H4 (cell line): ENCODE measurements at places on chromosomes 6 and 20. TPM values are rescaled to one million over a fixed set of nuclear protein-coding genes. Genes with fewer than 3 reads are reported as not detected.

DNA sequence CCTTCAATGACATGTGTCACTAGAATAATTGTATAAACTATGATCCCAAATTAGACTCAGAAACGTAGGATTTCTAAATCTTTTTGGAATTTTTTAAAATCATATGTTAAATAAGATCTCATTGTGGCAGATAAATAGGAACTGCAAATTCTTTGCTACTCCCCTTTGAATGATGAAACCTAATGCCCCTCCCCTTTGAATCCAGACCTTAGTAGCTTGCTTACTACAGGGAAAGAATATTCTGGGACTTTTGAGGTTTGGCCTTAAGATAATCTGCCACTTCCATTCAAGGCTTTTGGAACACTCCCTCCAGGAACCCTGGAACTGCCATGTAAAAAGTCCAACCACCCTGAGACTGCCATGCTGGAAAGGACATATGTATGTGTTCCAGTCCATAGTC is 7.1 kb downstream of the TDP2 start:
- peak; percentile 42 for DNase-seq

- DNase-seq: no peak
Measured at GRCh38 chr6:24272148-24272547, 85.7 kb downstream of the DCDC2 start.

Gene HACE1
- 6.7 and 9.4 TPM in 2 replicates for total RNA-seq

DNA sequence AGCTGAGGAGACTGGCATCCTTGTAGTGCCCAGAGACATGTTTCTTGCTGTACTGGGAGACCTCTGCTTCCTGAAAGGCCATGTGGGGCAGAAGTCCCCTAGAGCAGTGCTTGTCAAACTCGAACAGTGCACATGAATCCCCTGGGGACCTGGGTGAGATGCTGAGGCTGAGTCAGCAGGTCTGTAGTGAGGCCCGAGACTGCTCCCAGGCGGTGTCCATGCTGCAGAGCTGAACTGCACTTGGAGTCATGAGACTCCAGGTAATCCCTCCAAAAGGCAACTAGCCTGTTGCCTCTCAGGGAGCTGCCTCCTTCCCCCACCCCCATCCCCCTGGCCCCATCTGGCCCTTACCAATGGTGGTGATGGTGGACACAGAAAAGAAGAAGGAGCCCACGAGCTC is 3.7 kb downstream of the KCNK17 start:
- DNase-seq: no peak

Gene FABP7
- not detected in 2 replicates for total RNA-seq

GRCh38 chr6:4658486-4658885 is 117.7 kb upstream of the CDYL start:
- DNase-seq: no peak

- DNase-seq: no peak
Measured at GRCh38 chr6:41374618-41375590, 39.5 kb downstream of the NCR2 start.

GRCh38 chr6:97195117-97195516 is 87.9 kb downstream of the MMS22L start:
- no peak for DNase-seq

GRCh38 chr20:13118676-13119075 is 102.4 kb upstream of the ISM1 start:
- DNase-seq: no peak

Gene SNAP25
- total RNA-seq: 0.74 and 1.2 TPM in 2 replicates

GRCh38 chr6:112235956-112236355 is 18.4 kb downstream of the LAMA4 start:
- DNase-seq: no peak

- DNase-seq: no peak
Measured at GRCh38 chr6:11806561-11807317, 28.1 kb upstream of the ADTRP start.

DNA sequence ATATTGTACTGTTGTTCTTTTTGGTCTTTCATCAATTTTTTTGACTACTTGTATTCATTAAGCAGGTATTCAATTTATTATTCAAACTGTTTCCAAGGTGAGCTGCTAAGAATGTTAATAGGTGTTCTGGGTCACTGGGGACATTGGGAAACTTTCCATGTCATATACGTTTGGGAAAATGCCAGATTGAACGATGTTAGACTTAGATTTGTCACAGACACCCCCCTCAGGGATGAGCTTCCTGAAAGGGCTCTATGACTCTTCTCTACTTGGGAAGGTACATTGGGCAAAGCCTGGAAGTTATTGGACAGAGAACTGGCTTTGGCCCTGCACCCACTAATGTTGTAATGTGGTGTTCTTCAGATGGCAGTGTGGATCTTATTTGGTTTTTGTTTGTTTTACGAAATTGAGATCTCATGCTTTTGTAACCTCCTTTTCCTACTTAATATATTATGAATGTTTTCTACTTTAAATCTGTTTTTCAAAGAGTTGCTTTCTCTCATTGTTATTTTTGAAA is 42.1 kb downstream of the PLCB4 start:
- no peak for DNase-seq

Gene C6orf118
- total RNA-seq: not detected in 2 replicates

DNA sequence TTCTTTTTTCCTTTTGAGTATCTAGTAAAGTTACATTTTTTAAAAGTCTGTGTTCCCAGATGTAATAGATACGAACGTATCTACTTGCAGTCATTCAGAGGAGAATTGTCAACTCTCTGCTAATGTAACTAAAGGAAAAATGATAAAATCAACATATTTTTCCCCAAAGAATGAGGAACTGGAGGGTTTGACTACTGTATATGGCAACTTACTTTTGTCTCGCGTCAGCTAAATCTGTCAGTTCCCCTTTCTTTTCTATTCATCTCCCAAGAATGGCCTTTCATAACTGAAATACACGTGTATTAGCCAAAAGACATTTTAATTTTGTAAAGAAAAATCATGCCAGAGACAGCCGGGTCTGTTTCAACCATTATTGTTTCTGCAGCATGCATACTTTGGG is 5.4 kb downstream of the EYA2 start:
- DNase-seq: no peak

Gene KCNQ2
- total RNA-seq: 3.4 and 6.6 TPM in 2 replicates

DNA sequence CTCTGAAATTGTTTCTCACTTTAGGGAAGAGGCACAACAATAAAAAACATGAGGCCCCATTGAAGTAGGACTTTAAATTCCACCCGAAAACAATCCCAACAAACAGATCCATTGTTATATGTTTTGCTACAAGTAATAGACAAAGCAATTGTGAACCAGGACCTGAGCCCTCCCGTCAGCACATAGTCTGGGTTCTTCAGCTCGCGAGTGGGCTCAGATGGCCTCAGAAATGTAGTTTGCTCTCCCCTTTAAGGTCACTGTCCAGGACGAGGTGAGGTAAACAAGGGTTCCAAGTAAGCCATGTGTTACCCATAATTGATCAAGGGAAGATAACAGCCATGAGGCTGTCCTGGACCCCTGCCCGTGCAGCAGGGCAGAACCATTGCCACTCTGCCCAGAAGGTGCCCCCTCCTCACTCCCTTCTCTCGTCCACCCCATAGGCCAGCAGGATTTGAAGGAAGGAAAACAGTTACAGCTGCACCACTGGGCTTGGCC is 160.1 kb upstream of the QKI start:
- DNase-seq: no peak

Gene HTR1E
- total RNA-seq: not detected in 2 replicates

DNA sequence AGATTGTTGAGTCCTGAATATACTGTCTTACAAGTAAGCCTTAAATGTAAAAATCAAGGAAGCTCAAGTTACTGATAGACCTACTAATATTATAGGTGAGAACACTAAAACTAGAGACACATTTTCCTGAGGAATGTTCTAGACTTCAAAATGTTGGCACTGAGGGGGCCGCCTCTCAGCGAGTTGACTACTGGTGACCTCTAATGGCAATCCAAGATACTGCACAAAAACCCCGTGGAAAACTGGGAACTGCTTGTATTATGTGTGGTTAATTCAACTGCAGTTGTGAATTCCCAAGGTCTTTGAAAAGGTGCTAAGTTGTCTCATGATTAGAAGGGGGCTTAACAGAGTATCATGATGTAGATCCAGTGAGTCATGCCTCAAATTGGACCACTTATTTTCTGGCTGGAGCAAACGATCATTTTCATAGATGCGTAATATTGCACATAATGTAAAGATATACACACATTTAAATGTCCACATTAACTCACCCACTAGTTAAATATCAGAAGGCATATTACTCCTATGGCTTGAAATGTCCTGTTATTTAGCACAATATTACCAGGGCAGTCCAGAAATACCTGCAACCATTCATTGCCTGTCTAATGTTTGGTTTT is 336.2 kb downstream of the FOXA2 start:
- DNase-seq: no peak

GRCh38 chr6:55182016-55182650 is 7.8 kb downstream of the HCRTR2 start:
- DNase-seq: peak; percentile 14

GRCh38 chr6:87692086-87692485 is 9.9 kb downstream of the AKIRIN2 start:
- DNase-seq: no peak

DNA sequence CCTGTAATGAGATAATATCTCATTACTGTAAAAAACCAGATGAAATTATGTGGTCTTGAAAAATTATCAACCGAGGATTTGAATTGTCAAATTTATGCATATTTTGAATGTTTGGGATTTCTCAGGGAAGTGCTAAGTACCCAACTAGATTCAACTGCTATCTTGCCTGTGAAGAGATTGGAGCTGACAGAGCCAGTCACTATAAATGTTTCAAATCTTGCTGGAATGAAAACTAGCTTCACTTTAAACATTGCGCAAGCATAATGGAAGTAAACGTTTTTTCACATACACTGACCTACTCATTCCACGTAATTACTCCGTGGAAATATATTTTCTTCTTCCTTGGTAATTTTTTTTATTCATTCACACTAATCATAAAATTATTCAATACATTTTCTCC is 46.7 kb downstream of the TMEM170B start:
- no peak for DNase-seq

Gene HLA-DMB
- 4.5 and 4.6 TPM in 2 replicates for total RNA-seq

DNA sequence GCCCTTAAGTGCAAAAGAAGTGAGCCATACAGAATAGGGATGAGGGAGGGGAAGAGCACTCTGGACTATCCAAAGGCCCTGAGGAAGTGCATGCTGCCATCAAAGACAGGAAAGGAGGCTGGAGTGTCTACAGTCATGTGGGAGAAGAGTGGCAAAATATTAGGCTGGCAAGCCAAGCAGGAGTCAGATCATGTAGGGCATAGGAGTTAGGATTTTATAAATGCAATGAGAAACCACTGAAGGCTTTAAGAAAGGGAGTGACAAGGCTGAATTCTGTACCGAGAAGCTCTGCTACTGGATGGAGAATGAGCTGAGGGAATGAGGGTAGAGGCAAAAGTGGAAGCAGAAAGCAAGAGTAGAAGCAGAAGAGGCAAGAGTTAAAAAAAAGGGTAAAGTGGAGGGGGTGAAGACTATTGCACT is 2.3 kb downstream of the ZSCAN31 start:
- DNase-seq: no peak

GRCh38 chr6:89364586-89364985 is 12.1 kb upstream of the UBE2J1 start:
- DNase-seq: no peak

DNA sequence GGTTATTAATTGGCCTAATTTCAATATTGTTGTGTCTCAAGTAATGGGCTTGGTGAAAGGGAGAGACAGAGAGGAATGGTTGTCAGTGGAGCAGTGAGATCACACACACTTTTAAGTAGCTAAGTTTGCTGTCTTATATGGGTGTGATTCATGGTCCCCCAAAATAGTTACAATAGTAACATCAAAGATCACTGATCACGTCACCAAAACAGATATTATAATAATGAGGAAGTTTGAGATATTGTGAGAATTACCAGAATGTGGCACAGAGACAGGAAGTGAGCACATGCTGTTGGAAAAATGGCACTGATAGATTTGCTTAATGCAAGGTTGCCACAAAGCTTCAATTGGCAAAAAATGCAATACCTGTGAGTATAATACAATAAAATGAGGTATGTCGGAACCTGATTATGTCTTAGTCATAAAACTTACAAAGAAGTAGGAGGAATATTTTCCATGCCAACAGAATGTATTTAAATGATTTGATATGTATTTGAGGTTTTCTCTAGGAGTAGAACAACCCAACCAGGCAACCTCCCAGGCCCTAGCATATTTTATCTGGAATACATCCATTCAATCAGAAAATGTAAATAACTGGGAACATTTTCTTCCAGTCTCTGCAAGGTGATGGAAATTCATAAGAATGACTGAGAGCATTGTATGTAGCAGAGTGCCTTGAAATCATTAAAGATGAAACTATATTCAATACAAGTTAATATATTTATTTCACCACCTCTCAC is 167.8 kb downstream of the CARMIL1 start:
- no peak for DNase-seq

DNA sequence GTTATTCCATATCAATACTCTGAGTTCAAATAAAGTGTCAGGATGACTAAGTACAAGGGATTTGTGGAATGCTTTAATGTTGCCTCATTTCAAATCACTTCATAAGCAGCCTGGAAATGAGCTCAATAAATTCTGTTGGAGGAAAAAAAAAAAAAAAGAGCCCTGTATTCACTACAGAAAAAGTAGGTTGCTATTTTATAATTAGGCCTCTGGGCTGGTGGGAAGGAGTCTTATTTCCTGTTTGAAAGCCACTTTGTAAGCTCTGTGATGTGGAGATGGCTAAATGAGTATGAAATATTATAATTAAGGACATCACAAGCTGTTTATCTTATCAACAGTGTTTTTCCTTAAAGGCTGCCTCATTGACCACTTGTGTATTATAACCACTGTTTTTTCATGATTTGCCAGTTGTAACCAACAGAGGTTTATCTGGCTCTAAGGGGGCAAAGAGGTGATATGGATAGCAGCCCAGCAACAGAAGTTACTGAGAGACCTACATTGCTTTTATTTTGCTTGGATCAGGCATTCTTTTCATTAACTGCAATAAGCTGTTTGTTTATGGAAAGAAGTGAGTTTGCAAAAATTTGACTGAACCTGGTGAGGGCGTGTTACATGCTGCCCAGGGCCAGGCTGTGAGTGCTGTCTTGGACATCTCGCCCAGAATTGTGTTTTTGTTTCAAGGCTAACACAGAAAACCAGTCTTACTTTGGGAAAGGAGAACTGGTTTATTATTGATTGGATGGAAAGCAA is 563.3 kb upstream of the MAP3K7 start:
- DNase-seq: peak; percentile 44

Gene MCCD1
- not detected in 2 replicates for total RNA-seq

- DNase-seq: no peak
Measured at GRCh38 chr6:125222531-125223455, 69.2 kb downstream of the TPD52L1 start.

DNA sequence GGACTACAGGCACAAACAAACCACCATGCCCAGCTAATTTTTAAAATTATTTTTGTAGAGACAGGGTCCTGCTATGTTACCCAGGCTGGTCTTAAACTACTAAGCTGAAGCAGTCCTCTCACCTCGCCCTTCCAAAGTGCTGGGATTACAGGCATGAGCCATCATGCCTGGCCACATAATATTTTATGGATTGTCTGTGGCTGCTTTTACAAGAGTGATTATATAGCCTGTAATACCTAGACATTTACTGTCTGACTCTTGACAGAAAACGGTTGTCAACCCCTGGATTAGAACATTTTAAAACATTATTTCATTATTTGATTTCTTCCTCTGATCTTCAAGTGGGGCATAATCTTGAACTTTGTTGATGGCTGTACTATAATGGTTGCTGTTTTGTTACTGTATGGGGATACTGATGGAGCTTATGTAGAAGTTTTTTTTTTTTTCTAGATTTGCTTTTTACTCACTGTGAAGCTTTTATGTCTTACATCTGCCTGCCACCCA is 14.3 kb downstream of the PARD6B start:
- no peak for DNase-seq

- no peak for DNase-seq
Measured at GRCh38 chr6:3323696-3324261, 65.0 kb downstream of the PSMG4 start.

- peak; percentile 33 for DNase-seq
Measured at GRCh38 chr6:62285612-62286469, at the start of gene KHDRBS2. TSS of gene KHDRBS2 (minus strand) at chr6:62286225.

- DNase-seq: no peak
Measured at GRCh38 chr20:18886756-18887155, 73.2 kb downstream of the SCP2D1 start.
